Right ventricle myocardium superior (tissue), 1 donor: ENCODE measurements at places on chromosomes 3 and 15. TPM values are rescaled to one million over a fixed set of nuclear protein-coding genes. Genes with fewer than 3 reads are reported as not detected.

The MDFIC2 gene
- total RNA-seq: not detected

DNA sequence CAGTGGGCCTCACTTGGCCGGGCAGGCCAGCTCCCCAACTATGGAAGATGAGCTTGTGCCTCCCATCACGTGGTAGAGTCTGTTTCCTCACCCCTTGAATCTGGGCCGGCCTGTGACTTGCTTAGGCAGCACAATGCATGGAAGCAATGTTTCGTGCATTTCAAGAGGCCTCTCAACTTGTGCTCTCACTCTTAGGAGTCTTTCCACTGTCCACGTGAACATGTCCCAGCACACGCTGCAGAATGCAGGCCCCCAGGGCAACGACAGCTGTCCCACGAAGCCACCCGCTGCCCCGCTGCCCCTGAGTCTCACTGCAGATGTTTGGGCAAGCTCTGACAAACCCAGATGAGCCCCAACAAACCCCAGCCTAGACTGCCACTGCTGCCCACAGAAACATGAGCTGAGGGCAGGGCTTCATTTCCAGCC, 27.2 kb upstream of the SLC41A3 start:
- no peak for DNase-seq

The GPR27 gene
- total RNA-seq: 3.7 TPM

GRCh38 chr3:133038089-133038730, at the start of gene TMEM108:
Gene TMEM108 (plus strand): TSS chr3:133038391.
- DNase-seq: peak; percentile 87

The RARRES1 gene
- total RNA-seq: 9.1 TPM

- no peak for DNase-seq
These were observed 111.4 kb downstream of the MEIS2 start for GRCh38 chr15:36988947-36989346.

DNA sequence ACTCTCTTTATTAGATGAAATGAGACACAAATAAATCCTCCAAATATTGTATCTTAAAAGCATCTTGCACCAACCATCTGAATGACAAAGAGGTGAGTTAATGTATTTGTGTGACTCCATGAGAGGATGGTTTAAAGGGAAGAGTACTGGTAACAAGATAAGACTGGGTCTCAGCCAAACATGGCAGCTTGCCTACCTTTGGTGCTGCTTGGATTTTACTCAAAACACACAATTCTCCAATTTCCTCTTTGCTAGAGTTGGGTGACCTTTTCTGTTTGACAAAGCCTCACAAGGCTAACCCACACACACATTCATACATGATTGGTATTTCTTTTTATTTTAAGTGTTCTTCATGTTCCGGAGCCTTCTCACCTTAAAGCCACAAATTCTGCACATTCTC, 506.4 kb downstream of the FGF12 start:
- DNase-seq: no peak

- no peak for DNase-seq
These were observed 57.6 kb downstream of the SSR3 start for GRCh38 chr3:156497326-156497725.

The AMOTL2 gene
- total RNA-seq: 63.0 TPM

GRCh38 chr3:151276687-151277042, 1.7 kb downstream of the P2RY14 start:
- no peak for DNase-seq

GRCh38 chr3:133964547-133964946, 65.2 kb downstream of the SLCO2A1 start:
- no peak for DNase-seq

DNA sequence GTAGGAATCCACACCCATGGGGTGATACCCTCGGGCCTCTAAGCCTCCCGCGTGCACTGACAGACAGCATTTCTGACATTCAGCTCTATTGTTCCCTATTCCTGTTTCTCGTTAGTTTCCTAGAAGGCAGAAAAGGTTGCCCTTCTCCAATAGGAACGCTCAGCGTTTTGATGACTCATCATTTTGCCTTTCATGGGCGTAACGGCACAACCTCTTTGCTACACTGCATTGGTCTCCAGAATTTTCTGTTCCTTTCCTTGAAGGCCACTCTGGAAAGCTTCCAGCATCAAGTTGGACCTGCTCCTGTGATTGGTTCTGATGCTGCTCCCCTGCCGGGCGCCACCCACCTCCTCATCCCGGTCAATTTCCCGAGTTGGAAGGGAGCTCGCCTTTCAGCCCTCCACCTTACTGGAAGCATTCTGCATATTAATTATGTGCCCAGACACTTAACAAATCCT, 13.0 kb upstream of the TNK2 start:
- DNase-seq: no peak

DNA sequence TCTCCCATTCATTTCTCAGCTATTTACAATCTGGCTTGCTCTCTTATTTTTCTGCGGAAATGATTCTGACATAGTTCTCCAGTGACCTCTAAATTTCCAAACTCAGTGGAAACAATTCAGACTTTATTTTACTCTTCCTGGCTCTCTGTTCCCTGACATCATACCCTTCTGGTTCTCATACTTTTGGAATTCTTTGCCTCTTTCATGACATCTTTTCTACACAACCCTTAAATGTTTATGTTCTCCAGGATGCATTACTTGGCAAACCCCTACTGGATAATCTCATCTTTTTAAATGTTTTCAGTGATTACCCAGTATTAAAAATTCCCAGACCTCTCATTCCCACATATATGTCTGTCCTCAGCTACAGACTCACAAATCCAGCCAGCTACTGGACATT, 23.9 kb upstream of the PLSCR4 start:
- no peak for DNase-seq

The PLSCR2 gene
- not detected for total RNA-seq

The TGM4 gene
- total RNA-seq: not detected

- no peak for DNase-seq
These were observed 18.6 kb downstream of the PIK3R4 start for GRCh38 chr3:130728037-130728436.

DNA sequence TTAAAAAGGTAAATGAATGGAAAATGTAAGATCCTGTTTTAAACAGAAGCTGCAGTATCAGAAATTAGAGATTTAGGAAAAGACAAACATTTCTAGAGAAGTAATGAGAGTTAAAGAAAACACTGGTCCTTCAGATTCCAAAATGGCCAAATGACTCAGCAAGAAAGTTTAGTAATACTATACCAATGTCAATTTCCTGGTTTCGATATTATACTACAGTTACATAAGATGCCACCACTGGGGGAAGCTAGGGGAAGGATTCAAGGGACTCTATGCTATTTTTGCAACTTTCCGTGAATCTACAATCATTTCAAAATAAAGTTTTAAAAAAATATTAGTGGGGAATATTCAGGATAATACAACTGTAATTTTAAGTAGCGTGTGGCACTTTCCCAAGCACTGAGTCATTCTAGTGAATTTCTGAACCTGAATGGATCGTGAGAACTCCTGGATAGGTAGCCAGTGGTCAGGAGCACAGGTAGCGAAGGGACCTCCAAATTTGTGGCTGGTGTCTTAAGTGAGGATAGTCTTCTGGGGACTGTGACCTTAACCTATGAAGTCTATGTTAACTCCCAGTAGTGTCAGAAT, 37.6 kb downstream of the TMCC1 start:
- DNase-seq: no peak

The TUBGCP5 gene
- 11.3 TPM for total RNA-seq

DNA sequence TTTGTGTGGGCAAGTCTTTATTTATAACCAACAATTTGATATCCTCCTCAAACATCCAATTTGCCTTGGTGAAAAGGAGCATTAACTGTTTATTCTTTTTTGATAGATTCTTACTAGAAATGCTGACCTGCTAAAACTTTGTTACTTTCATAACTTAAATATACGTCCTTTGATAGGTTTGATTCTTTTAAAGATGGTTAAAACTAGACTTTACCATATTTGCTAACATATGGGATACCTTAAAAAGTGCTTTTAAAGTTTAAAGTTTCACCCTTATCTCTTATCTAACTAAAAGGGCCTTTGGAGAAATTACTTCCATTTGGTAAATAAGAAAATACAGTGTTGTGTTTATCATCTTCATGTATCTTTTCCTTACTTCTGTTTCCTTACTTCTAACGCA, 266.6 kb upstream of the UBE2E1 start:
- DNase-seq: no peak

- no peak for DNase-seq
These were observed 2.0 kb downstream of the MGLL start for GRCh38 chr3:127820221-127820825.

The ZMAT3 gene
- 12.9 TPM for total RNA-seq

The NCKIPSD gene
- total RNA-seq: 13.3 TPM

The GLT8D1 gene
- 29.7 TPM for total RNA-seq

DNA sequence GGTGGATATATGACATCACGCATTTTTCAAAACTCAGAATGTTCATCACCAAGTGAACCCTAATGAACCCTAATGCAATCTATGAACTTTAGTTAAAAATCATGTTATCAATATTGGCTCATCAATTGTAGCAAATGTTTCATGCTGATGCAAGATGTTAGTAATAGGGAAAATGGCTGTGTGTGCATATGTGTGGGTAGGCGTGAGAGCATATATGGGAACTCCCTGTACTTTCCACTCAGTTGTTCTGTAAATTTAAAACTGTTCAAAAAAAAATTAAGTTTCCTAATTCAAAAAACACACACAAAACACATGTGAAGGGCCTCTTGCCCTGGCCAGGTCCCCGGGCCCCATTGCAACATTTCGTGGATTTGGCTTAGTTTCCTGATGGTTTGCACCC, 89.7 kb upstream of the PROK2 start:
- no peak for DNase-seq

DNA sequence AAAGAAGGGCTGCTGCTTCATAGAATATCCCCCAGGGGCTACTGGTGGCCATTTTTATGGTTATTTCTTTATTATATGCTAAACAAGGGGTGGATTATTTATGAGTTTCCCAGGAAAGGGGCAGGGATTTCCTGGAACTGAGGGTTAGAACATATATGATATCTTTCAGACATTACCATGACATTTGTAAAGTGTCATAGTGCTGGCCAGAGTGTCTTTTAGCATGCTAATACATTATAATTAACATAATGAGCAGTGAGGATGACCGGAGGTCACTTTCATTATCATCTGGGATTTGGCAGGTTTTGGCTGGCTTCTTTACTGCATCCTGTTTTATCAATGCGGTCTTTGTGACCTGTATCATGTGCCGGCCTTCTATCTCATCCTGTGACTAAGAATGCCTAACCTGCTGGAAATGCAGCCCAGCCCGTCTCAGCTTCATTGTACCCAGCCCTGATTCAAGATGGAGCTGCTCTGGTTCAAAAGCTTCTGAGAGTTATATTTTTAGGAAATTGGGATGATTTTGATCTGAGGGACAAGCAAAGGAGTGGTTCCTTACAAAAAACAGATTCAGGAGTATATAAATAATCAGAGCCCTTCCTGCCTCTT, 9.1 kb upstream of the ZBTB20 start:
- DNase-seq: no peak

The CKMT1B gene
- 0.75 TPM for total RNA-seq

The SNTN gene
- total RNA-seq: not detected

GRCh38 chr3:107236655-107237337, 140.4 kb upstream of the CCDC54 start:
- no peak for DNase-seq

The FMN1 gene
- total RNA-seq: 2.9 TPM

- no peak for DNase-seq
These were observed 550.2 kb downstream of the PYDC2 start for GRCh38 chr3:192011137-192011536.

- DNase-seq: no peak
These were observed 35.2 kb upstream of the TNIK start for GRCh38 chr3:171495413-171495812.

DNA sequence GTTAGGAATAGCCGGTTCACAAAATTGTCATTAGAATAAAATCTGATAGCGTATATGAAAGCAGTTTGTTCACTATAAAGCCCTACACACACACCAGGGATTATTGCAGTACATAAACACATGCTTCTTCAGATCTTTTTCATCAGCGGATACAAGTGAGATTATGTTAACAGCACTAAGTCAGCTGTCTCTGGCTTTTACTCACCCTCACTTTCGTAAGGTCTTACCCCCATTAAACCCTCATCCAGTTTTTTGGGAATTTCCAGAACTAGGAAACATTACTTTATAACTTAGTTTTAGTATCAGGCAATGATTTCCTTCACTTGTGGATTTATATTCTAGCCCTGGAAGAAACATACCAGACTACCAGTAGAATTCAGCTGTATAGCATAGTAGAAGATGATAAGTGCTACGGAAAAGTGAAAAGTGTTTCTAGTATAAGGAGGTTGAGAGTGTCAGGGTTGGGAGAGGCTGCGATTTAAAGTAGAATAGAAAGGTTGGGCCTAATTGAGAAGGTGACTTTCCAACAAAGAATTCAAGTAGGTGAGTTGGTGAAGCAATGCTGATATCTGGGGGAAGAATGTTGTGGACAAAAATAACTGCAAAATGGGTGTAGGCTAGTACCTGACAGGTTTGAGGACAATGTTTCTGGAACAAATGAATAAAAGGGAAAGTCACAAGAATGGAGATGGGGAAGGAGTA, 22.7 kb downstream of the TMEM207 start:
- no peak for DNase-seq

DNA sequence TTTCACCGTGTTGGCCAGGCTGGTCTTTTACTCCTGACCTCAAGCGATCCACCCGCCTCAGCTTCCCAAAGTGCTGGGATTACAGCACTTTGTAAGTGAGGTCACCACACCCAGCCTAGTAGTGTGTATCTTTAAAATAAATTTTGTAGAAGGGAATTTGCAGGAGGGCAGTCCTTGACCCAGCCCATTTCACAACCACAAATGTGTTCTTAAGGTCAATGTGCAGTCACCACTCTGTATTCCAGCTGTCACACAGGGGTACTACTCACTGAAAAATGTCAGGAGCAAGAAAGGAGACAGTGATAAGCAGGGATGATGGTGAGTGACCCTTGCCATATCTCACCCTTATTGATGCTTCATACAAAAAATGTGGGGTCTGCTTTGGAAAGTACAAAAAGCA, 98.5 kb downstream of the FRMD5 start:
- no peak for DNase-seq

- no peak for DNase-seq
These were observed 13.8 kb downstream of the EXOSC7 start for GRCh38 chr3:44989636-44990373.

The MED12L gene
- total RNA-seq: 0.67 TPM

DNA sequence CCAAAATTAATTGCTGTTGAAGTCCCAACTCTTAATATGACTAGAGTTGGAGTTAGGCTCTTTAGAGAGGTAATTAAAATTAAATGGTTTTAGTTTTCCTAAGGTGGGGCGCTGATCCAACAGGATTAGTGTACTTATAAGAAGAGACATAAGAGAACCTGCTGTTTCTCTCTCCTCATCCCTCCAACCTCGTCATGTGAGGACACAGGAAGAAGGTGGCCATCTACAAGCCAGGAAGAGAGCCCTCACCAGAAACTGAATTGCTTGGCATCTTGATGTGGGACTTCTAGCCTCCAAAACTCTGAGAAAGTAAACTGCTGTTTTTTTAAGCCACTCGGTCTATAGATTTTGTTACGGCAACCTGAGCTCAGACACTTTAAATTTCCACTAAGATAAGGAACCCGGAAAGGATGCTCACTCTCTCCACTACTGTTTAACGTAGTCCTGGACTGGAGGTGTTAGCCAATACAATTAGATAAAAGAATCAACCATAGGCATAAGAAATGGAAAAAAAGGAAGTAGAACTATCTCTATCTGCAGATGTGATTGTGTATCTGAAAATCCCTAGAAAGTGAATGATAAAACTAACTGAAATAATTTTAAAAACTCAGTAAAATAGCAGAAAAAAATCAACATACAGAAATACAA, 26.8 kb downstream of the DCBLD2 start:
- DNase-seq: no peak

- DNase-seq: no peak
These were observed 199.4 kb upstream of the PPP2R3A start for GRCh38 chr3:135766115-135766514.

The SCAPER gene
- total RNA-seq: 47.8 TPM

The CPNE9 gene
- total RNA-seq: not detected

The MINAR1 gene
- total RNA-seq: 0.03 TPM
